Epithelial cell of proximal tubule (primary cell): ENCODE measurements at places on chromosomes 3 and 15. TPM values are rescaled to one million over a fixed set of nuclear protein-coding genes. Genes with fewer than 3 reads are reported as not detected.

DNA sequence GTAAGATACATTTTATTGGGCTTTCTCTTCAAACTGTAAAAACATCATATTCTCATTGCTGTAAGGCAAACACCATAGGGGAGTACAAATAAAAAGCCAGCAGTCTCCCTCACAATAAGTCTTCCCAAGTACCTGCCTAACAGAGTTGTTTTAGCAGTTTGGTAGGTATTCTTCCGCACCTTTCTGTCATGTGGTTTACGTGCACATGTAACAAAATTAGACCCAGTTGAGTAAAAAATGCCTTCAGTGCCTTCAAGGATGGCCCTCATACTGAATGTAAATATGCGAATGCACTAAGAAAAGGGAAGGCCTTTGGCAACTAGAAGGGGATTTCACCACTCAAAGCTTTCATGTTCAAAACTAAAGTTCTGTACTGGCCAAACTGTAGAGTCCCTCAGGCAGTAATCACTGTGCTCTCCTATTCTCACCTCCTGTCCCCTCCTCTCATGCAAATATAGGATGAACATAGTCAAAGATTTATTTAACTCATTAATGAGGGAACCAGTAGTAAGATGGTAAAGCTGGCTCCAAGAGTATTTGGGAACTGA lies 26.4 kb downstream of the USP3 start:
- DNase-seq = no peak

GRCh38 chr3:110495201-110495927 lies 576.3 kb upstream of the NECTIN3 start:
- no peak for DNase-seq

The TMIE gene
- not detected in 2 replicates for total RNA-seq

DNA sequence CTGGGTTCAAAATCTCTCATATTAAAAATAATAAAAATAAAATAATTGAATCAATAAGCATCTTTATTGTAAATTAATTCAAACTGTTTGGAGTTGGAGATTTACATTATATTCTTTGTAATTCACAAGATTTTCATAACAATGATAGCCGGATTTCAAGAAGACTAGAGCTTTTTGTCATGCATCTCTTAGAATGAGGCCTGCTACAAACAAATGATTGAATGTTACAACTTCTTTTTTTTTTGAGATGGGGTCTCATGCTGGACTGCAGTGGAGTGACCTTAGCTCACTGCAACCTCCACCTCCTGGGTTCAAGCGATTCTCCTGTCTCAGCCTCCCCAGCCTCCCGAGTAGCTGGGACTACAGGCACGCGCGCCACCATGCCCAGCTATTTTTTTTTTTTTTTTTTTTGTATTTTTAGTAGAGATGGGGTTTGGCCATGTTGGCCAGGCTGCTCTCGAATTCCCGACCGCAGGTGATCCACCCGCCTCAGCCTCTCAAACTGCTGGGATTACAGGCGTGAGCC lies 3.5 kb downstream of the SLTM start:
- DNase-seq = no peak

GRCh38 chr15:90184119-90184785 lies 16.9 kb upstream of the SEMA4B start:
- peak; percentile 80 for DNase-seq

The ARHGEF26 gene
- 2.9 TPM in 2 replicates for total RNA-seq

DNA sequence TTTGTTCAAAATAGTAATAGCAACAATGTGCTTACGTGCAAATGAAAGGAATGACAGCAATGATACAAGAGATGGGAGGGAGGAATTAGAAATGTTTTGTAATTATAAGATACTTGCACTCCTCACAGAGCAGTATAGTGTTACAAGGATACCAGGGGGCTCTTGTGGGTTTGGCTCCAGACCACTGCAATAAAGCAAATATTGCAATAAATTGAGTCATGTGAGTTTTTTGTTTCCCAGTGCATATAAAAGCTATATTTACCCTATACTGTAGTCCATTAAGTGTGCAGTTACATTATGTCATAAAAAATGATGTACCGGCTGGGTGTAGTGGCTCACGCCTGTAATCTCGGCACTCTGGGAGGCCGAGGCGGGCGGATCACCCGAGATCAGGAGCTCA lies 864.3 kb downstream of the NSUN3 start:
- no peak for DNase-seq

- no peak for DNase-seq
Observed at GRCh38 chr15:56628893-56629532, 104.3 kb downstream of the ZNF280D start.

DNA sequence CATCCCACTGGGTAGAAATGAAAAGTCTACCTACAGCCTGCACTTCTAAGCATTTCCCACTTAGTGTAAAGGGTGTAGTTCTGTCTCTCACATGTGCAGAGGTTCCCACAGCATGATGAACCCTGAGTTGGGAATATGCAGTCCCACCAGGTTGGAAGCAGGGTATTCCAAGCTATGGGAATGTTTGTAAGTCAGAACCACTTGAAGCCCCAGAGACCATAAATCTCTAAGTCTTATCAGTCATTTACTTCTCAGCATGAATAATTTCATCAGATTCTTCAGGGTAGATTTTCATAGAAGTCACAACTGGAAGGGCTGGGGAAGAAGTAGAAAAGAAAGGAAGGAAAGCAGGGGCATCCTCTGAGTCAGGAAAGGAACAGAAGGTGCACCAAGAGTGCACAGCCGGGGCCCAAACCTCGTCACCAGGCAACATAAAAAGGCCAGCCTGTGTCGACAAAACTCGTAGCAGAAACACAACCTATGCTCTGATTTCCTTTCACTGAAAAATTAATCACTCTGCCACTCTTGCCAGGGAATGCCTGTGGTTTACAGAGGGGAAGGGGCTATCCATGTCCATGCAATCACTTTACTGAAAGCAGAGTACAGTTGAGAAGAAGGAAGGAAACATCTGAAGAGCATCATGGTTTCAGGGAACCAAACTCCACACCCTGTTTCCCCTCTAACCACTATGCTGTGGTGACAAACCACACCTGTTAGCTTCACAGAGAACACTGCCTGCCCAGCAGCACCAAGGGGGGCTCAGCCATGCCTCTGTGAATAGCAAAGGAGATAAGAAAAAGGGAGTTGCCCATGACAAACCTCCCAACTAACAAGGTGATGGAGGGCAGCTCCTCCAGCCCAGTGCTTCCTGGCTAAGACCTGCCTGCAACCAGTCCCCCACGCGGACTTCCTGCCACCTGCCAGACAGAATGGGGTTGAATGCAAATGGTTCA lies 40.5 kb downstream of the SH3BP5 start:
- no peak for DNase-seq

DNA sequence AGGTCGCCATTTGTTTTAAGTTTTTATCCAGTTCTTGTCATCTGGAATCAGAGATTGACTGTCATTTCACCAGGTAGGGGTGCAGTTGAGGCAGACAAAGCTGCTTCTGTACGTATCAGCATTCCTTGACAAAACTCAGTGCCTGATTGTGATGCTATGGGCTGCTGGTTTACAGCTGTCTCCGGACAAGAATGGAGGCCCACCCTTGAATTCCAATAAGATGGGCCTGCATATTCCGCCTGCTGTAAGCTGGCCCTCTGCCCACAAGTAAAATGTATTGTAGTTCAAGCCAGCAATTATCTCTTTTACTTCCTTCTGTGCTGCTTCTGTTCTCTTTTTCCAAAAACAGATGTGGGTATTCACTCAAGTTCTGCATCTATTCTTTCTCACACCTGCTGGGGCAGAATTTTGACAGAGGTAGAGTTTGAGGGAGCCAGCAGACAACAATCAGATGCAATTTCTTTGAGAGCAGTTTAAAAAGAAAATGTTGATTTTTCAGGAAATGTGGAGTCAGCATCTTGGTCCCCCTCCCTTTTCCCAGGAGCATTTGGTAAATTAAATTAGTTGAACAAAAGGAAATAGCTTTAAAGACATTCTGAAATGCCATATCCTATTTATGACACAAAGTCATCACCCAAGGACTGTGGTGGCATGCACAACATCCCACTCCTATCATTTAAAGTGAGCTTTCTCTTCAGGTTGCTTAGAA lies 53.5 kb downstream of the IQCH start:
- DNase-seq = no peak

- no peak for DNase-seq
Observed at GRCh38 chr15:33533197-33533596, 222.4 kb downstream of the RYR3 start.

The RBPMS2 gene
- total RNA-seq = 0.36 and 0.58 TPM in 2 replicates

The GXYLT2 gene
- 1.6 and 2.8 TPM in 2 replicates for total RNA-seq

- no peak for DNase-seq
Observed at GRCh38 chr3:45936261-45936660, 7.0 kb upstream of the CXCR6 start.

DNA sequence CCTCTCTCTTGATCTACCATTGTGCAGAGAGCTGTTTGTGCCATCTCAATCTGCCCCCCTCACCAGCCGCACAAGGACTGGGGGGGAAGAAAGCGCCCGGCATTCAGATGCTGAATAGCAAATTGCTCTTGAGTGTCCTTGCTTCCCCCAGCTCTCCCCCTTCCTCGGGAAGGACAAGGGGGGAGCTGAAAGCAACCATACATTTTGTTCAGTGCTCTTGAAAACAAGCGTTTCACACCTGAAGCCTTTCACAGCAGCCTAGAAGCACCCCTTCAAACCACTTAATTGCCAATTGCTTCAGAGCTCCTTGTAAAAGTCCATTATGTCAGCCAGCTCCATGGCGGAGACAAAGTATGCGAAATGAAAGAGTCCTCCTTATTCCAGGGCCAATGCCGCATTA lies 540.1 kb downstream of the NR2F2 start:
- DNase-seq = no peak

GRCh38 chr3:16978234-16978920 lies 93.6 kb downstream of the PLCL2 start:
- DNase-seq = no peak

GRCh38 chr3:170631755-170632488 lies 46.0 kb upstream of the SLC7A14 start:
- DNase-seq = no peak

GRCh38 chr3:10366651-10367101 lies 45.8 kb upstream of the SEC13 start:
- DNase-seq = peak; percentile 62

GRCh38 chr15:50753463-50753862 lies 12.0 kb downstream of the SPPL2A start:
- DNase-seq = no peak

DNA sequence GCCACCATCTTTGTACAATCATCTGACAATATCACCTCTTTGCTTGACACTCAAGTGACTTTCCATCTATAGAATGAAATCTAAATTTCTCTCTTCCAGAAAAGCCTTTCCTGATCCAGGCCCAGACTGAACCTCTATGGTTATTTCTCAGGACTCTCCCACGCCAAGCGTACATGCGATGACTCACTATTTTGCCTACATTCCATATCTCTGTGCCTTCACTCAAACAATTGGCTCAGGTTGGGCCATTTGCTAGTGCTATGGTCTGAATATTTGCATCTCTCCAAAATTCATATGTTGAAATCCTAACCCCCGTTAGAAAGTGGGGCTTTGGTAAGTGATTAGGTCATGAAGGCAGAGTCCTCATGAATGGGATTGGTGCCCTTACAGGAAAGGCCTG lies 43.9 kb downstream of the ST3GAL6 start:
- DNase-seq = no peak

The COL8A1 gene
- 60.5 and 83.7 TPM in 2 replicates for total RNA-seq

GRCh38 chr3:45225465-45226205 lies 452 bp downstream of the TMEM158 start:
- DNase-seq = no peak

GRCh38 chr15:42032376-42033213 lies 11.8 kb upstream of the PLA2G4E start:
- DNase-seq = no peak

GRCh38 chr3:8539419-8539818 lies 37.8 kb downstream of the LMCD1 start:
- DNase-seq = no peak

DNA sequence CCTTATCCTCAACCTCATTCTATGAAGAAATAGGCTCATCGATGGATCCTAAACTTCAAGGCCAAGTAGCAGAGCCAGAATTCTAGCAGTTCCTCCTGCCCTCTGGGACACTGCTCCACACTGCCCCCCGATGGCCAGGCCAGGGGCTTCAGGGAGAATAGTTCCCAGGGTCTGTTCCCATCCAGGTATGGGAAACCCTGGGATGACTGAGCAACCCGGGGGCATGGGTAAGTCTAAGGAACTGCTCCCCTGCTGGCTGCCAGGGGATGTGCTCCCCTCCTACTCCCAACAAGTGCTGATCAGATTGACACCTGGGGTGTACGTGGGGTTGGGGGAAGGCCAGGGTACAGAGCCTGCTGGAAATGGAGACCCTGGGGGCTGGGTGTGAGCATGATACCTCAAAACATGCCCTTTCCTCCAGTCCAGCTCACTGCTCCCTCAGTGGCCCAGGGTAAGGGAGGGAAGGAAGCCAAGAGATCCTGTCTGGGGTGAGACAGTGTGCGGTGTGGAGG lies 7.6 kb downstream of the ULK3 start:
- no peak for DNase-seq

DNA sequence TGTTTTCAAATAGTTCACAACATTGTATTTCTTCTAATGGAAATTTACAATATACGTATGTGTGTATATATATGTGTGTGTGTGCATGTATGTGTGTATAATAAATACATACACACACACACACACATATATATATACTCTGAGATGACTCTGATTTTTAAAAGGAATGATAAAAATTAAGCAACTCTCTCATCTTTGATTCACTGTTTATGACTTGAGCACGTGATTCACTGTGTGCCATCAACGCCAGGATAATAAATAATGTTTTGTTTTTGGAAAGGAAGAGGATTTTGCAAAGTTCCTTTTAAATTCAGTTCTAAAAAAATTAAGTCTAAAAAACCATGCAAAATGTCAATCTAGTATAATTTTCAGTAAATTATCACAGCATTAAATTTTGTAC lies 132.4 kb downstream of the P3H2 start:
- DNase-seq = no peak

DNA sequence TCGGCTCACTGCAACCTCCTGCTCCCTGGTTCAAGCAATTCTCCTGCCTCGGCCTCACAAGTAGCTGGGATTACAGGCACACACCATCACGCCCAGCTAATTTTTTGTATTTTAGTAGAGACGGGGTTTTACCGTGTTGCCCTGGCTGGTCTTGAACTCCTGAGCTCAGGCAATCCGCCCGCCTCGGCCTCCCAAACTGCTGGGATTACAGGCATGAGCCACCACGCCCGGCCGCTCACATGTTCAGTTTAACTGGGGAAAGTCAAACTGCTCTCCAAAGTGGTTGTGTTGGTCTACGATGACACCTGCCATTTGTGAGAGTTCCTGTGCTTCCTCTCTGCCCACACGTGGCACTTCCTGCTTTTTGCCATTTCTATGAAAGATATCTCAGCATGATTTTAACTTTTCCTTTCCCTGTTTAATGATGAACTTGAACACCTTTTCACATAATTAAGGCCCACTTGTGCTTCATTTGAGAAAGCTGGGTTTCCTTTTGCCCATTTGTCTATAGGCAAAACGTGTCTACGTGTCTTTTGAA lies 877 bp upstream of the GP5 start:
- DNase-seq = no peak

- DNase-seq = no peak
Observed at GRCh38 chr3:139264375-139264774, 79.4 kb upstream of the MRPS22 start.

DNA sequence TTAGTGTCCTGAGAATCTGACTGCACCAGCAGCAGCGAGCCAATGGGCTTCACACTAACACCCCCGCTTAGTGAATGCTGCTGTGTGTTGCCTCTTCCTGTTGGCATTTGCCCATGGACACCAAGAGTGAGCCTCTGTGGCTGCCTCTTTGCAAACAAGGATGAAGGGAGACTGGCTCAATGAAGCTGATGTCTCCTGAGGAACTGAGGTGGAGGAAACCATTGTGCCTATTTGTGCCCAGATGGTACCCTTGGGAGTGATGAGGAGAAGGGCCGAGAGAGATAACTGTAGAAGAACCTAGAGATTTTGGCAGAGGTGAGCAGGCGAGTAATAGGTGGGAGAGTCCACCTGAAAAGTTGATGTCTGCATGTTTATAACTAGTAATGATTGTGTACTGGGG lies 51.2 kb downstream of the IL20RB start:
- no peak for DNase-seq

The ERICH6 gene
- total RNA-seq = not detected in 2 replicates
